ENCODE measurements at places on chromosomes 11 and 22.

DNA sequence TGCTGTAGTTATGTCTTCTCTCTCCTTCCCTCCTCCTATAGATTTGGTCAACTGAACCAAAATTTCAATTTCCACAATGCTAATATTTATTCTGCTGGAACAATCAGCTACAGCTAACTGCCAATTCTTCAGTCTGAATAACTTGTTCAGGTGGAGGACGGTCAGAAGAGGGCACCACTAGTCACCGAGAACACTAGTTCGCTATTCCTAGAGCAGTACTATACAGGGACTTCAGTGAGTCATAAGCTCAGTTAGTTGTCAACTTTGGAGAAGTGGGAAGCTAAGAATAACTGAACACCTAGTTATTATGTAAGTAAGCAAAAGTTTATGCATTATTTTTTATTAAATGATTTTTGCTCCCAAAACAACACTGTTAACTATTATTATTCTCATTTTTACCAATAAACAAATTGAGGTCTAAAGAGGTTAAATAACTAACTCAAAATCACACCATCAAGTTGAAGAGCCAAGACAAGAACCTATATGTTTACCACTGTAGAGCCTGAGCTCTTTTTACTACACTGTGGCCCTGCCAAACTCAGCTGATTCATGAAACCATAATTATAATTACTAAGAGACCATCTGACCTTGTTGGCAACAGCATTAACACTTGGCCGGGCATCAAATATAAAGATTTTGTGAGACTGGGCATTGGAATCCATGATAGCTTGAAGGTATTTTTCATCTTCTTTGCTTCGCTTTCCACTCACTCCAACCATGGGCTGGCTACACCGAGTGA, 59.0 kb downstream of the CEP57 start:
- peak; percentile 37 for DNase-seq

DNA sequence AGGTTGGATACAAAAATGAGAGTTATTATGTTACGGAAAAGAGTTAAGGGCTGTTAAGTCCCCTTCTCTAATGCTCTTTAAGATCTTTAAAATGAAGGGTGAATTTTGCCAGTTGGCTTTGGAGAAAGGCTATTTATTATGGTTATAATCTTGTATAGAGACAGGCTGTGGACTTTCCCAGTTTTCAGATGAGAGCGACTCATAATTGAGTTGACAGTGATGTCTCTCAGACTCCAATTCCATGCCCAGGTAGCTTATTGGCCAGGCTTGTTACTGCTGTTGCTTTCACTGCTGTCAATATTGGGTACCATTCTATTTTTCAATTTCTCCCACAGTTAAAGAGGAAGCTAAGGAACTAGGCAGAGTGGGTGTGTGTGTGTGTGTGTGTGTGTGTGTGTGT, 13.1 kb downstream of the ENDOD1 start:
- DNase-seq = no peak

DNA sequence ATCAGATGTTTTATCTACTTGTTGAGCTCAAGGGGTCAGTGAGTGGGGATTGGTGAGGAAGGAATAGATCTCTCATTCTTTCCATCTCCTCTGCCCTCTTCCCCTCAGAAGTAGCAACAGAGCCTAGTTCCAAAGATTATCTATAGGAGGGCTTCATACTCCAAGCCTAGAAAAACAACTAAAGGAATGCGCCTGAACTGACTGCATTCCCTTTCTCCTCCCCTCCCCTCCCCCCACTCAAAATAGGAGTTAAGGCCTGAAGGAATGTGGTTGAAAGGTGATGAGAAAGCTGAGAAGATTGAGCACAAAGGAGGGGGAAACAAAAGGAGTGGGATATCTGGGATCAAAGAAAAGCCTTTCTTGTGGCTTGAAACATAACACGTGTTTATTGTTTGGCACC, 10.5 kb downstream of the EMSY start:
- DNase-seq = no peak

DNA sequence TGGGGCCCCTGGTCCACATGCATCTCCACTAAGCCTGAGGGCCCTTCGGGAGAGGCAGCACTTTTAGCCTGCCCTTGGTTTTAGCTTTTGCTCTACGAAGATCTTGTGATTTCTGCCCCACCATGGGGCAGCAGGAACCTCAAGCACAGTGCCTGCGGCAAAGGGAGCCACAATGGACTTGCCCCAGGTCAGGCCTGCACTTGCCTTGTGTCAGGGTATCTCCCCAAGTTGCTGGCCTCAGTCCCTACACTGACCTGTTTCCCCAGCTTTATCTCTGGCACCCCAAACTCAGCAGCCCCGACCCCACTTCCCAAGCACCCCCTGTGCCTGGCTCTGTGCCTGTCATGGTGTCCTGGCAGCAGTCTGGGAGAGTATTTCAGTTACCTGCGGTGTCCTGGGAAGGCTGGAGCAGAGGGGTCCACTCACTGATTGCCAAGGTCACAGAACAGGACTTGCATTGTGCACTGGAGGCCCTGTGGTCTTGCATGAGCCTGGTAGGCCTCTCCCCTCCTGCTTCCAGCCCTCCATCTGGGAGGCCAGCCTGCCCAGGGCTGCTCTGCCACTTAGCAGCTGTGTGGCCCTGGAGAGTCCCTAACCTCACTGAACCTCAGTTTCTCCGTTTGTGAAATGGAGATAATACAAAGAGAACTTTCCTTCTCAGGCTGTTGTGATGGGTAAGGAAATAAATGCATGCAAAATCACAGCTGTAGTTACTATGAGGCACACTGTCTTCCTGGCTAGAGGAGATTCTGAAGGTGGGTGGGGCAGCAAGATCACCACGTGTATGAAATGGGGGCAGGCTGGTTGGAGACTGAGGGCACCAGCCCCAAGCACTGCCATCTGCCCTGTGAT, 3.6 kb upstream of the AIFM3 start:
- no peak for DNase-seq

GRCh38 chr11:73335204-73335923, 27.3 kb downstream of the ARHGEF17 start:
- peak; percentile 36 for DNase-seq

GRCh38 chr11:111525456-111525855, 10.9 kb downstream of the HOATZ start:
- no peak for DNase-seq

DNA sequence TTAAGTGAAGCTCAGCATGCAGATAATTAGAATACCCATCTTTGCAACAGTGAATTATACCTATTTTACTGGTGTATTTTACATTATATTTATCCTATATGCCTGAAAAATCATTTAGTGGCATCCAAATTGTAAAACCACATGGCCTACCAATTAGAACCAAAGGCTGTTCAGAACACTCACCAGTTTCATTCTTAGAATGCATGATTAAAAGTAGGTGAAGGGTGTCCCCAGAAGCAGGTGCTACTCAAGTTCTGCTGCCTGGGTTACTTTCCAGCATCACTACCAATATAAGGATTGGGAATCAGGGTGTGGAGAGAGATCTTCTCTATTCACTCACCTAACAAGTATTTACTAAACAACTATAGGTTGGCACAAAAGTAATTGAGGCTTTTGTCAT, 103.3 kb downstream of the SGSM3 start:
- DNase-seq = no peak

- no peak for DNase-seq
These were observed 61.8 kb downstream of the SGSM3 start for GRCh38 chr22:40432157-40432556.

GRCh38 chr11:79488286-79488685, 47.5 kb upstream of the TENM4 start:
- no peak for DNase-seq

GRCh38 chr11:66717925-66718319, 11.1 kb downstream of the SPTBN2 start:
- no peak for DNase-seq

DNA sequence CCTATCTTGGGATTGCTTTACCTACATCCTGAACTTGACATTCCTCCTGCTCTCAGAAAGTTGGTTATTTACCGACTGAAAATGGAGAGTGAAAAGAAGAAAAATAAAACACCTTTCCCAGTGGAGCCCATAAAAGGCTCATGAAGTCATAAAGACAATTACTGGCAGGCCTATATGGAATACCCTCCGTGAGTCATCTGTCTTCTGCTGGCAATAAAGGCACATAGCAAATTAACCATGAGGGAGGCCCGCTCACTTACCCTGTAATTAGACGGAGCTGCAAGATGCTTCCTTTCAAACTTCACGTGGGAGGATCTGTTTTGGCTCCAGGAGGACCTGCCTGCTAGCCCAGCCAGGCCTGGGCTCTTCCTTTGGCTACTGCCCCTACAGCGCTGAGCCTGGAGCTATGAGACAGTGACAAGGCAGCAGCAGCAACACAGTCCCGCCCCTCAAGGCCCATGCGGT, 540.4 kb downstream of the BUD13 start:
- DNase-seq = no peak

- no peak for DNase-seq
These were observed 2.2 kb upstream of the CD151 start for GRCh38 chr11:830295-831117.

GRCh38 chr11:17927681-17928343, 85.0 kb downstream of the SERGEF start:
- no peak for DNase-seq

GRCh38 chr11:102981324-102981910, 25.9 kb upstream of the MMP13 start:
- DNase-seq = no peak

DNA sequence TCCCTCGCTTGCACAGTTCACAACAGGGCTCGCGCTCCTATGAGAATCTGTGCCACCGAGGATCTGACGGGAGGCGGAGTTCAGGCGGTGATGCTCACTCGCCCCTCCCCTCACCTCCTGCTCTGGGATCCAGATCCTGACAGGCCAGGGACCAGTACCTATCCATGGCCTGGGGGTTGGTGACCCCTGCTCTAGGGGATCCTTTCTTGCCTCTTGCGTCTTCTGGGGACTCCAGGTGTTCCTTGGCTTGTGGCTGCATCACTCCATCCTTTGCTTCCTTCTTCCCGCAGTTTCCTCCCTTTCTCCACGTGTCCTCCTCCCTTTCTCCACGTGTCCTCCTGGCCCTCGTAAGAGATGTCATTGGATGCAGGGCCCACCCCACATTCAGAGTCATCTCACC, 30.6 kb upstream of the KRTAP5-7 start:
- DNase-seq = no peak

GRCh38 chr11:63882555-63883242, 34.3 kb downstream of the RCOR2 start:
- DNase-seq = no peak

DNA sequence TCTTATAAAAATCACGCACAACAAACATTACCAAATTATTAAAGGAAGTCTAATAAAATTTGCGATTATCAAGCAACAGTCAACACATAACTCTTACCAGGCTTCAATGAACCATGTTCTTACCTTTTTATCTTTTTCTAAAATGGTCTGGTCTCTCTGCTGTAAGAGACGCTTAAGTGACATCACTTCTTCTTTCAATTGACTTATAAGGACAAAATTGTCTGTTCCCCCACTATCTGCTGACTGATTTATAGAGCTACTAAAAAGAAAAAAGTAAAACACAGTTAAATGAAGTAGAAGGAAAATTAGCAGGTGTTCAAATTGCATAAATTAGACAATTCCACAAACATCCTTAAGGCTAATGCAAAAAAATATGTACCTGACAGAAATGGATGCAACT, 10.9 kb downstream of the FAM76B start:
- no peak for DNase-seq

DNA sequence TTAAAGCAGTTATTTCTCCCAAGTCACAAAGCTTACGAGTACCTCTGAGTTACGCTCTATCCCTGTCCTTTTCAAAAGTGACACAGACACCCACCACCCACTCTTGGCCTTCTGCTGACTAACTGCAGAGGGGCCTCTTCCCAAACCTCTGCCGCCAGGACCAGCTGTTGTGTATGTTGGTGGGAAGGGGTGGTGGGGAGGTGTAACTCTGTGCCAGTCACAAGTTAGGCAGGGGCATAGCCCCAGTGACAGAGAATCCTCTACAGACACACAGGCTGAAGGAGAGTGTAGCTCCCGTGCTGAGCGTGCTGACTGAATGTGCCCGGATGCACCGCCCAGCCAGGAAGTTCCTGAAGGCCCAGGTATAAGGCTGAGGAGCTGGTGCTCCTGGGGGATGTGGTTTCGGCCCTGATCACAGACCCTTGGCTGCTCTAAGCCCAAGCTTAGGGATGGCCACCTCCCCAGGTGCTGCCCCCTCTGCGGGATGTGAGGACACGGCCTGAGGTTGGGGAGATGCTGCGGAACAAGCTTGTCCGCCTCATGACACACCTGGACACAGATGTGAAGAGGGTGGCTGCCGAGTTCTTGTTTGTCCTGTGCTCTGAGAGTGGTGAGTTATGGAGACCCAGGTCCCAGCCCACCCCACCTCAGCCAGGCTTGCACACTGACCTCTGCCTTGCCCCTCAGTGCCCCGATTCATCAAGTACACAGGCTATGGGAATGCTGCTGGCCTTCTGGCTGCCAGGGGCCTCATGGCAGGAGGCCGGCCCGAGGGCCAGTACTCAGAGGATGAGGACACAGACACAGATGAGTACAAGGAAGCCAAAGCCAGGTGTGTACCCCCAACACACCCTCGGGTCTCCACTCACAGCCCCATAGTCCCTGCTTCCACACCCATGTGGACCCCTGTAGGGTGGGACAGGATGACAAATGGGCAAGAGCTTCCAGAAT, 4.9 kb downstream of the RIC8A start:
- DNase-seq = no peak

DNA sequence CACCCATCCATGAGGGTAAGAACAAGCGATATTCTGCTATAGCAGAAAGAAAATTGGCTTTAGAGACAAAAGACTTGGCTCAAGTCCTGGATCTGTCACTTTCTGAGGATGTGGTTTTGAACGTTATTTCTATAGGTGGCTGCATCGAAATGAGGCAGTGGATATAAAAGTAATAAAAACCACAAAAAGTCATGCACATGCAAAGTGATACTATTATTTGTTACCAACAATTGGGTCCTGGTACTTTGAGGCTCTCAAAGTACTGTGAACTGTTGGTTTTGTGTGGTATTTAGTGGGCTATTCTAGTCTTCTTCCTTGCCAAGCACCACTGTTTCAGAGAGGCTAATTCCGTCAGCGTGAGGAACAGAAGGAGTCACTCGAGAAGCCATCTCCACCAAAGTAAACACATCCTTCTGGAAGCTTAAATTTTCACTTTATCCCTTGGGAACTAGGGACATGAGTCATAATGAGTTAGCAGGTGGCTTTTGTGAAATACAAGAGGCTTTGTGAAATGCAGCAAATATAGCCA, 13.1 kb downstream of the UBASH3B start:
- peak; percentile 27 for DNase-seq

DNA sequence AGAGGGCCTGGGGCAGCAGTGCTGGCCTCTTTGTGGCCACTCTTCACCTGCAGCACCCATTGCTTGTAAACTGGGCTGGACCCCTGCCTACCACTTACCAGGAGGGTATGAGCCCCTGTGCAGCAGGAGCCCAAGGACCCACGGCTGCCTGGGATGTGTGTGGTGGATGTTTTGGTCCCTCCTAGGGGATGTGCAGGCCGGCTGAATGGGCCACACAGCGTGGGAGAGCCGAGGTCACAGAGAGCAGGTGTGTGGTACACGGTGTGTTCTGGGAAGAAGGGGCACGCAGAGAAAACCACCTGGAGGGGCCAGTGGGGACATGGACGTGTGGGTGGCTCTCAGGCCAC, 19.3 kb upstream of the GNB1L start:
- DNase-seq = no peak

- DNase-seq = no peak
These were observed 16.9 kb upstream of the IPO7 start for GRCh38 chr11:9367551-9367950.

GRCh38 chr11:14898355-14898754, 6.3 kb upstream of the CYP2R1 start:
- DNase-seq = no peak

- no peak for DNase-seq
These were observed 86.0 kb upstream of the CADM1 start for GRCh38 chr11:115590254-115590653.
